Activated CD4-positive, alpha-beta T cell treated with anti-CD3 and anti-CD28 coated beads, Interleukin-2, Interleukin-4, amounts not matched to agents 100 ng/mL and 50 ng/mL, durations not matched to agents 16 hours and 8 hours (primary cell): ENCODE measurements at places on chromosomes 7 and 10.
A peak's percentile ranks its signal among the peaks of the same experiment; 100 is the strongest.

- no peak for DNase-seq
Observed at GRCh38 chr7:132544999-132545398, 31.3 kb downstream of the PLXNA4 start.

DNA sequence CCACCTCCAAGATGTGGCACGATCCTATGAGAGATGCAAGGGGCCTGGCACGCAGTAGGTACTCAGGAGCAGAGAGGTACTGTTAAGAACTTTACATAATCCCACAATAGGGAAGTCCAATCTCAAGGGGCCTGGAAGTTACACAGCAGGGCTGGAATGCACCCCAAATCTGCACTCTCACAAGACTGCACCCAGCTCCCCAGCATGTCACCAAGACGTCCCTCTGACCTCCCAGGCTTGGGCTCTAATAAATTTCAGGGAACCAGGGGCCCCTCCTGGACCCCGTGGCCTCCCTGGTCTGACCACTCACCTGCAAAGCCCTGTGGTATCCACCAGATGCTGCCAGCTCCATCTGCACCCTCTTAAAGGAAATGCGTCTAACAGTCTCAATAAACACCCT lies 94.9 kb downstream of the OAT start:
- no peak for DNase-seq

- no peak for DNase-seq
Observed at GRCh38 chr10:13120786-13121499, 21.0 kb downstream of the OPTN start.

- DNase-seq: no peak
Observed at GRCh38 chr10:30645340-30645827, 15.8 kb upstream of the LYZL2 start.

GRCh38 chr7:43108255-43109011 lies 4.0 kb upstream of the HECW1 start:
- peak; percentile 53 for DNase-seq
